ENCODE measurements at places on chromosomes 3 and 15.

- no peak for DNase-seq
Observed at GRCh38 chr15:62462268-62462667, 297.2 kb upstream of the C2CD4B start.

GRCh38 chr15:88605189-88606069 is 15.7 kb upstream of the AEN start:
- DNase-seq: no peak

- DNase-seq: no peak
Observed at GRCh38 chr15:52252781-52253180, 42.8 kb downstream of the MYO5C start.

DNA sequence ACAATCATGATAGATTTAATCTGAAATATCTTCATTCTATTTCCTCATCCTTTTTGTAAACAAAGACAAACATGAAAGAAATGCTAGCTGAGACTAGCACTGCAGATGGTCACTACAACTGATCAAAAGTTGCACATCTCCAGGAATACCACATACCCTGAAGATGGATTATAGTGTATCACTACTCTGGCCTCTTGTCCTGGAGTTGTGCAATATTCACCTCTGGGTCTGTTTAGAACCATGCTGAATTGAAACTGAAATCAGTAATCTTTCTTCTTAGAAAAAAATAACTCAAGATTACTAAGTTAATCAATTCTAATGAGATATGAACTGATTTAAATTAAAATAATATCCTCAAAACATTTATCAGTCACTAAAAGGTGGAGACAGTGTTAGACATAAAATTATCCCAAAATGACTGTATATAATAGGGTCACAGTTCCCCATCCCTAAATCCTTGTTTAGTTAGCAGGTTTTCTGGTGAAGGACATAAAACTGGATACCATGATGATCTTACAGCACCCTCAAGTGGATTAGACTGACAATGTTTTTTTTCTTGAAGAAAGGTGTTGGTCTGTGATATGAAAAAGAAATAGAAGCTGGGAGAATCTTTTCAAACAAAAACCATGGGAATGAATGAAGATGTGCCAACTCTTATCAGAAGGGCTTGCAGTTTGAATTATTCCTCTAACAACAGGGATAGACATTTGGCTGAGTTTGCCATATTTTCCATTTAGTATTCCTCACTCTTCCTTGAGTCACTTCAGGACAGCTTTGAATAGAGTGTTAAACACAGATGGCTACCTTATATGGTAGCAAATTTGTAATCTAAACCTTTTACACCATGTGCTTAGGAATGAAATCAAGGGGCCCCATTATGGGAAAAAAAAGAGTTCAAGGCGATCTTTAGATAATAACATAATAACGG is 7.1 kb upstream of the TTC14 start:
- DNase-seq: no peak

DNA sequence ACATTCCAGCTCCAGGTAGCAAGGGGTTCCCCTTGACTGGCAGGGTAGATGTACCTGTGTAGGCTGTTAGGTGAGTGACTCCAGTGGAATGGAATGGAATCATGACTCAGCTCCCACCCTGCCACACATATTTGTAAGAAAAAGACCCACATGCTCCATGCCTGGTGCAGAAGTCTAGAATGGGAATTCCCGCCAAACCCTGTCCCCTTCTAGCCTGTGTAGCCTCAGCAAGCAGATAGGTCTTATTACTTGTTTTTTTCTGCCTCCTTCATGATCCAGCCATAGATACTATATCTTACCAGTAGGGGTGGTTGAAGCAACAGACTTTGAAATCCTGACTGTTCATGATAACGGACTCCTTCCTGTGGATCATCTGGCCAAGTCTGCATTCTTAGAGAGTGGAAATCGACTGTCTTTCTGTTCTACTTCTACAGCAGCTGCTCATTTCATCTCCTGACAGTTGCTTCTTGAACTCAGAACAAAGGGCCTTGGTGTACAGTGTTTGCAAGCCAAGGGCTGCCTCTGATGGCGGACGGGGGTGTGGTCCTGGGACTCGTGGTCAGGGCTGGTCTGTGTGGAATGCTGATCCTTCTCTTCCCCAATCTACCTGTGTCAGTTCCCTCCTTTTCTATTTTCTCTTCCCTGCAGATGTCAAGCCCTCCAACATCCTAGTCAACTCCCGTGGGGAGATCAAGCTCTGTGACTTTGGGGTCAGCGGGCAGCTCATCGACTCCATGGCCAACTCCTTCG is 16.3 kb downstream of the SNAPC5 start:
- no peak for DNase-seq

- no peak for DNase-seq
Observed at GRCh38 chr15:93452537-93453211, 363.7 kb upstream of the RGMA start.

DNA sequence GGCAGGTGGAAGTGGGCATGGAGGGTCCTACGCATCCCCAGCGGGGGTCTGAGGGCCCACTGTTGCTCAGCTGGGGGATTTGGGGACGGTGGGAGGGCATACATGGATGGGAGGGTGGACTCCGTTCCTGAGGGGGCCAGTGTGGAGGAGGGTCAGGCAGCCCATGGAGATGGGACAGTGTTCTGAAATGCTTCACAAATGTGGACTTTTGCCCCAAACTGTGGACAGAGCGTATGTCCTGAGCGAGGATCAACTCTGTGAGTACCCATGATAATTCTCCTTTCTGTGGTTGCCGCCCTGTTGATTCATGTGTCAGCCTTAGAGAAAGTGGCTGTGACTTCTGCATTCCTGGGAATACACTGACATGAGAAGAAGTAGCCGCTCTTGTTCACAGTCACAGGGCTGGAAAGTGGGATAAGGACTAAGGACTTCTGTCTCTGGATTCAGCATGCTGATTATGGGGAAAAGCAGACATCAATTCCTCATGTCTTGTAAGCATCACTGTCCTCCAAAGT is 33.4 kb downstream of the SMAD3 start:
- no peak for DNase-seq

DNA sequence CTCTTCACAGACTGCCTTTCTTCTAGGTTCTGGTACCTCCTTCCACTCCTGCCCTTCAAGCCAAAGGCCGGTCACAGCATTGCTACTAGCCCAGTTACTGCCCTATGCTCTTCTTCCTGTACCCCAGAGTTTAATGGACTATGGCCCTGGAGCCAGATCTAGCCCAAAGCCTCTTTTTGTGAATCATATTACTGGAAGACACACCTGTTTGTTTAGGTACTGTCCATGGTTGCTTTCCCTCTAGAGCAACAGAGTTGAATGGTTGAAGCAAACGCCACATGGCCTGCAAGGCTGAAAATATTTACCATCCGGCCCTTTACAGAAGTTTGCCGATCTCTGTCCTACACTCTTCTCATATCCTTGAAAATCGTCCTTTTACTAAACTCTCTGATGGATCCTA is 47.0 kb downstream of the PDZRN3 start:
- DNase-seq: no peak

DNA sequence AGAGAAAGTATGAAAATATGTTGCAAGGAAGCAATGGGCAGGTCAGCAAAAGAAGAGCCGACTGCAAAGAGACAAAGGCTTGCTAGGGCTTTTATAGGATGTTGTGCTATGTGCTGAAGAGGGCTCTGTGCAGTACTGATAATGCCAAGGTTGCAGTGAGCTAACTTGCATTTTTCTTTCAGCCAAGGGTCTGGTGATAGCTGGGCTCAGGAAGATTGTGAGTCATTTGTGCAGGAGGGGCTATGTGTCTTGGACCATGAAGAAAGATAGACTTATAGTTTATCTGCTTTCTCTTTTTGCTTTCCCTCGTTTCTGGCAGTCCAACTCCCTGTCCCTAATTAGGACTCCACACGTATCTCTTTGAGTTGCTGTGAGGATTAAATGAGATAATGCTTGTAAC is 64.5 kb upstream of the LRIG1 start:
- no peak for DNase-seq

DNA sequence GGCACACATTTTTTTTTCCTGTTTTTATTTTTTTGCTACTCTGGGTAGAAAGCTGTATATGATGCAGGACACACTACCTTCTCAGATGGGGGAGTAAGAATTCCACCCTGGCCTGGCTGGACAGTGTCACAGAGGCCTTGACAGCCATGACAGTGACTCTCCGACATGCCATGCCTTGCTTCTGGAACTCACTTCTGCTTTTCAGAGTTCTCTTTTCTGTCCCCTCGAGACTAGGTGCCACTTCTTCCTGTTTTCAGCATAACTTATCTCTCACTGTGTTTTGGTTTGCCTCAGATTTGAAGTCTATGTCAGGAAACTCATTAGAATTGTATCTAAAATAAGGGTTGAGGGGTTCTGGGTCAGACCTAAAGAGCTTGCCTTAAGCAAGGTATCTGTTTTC is 69.1 kb upstream of the SEC13 start:
- no peak for DNase-seq

- no peak for DNase-seq
Observed at GRCh38 chr3:113966172-113966571, 18.4 kb downstream of the ZDHHC23 start.

DNA sequence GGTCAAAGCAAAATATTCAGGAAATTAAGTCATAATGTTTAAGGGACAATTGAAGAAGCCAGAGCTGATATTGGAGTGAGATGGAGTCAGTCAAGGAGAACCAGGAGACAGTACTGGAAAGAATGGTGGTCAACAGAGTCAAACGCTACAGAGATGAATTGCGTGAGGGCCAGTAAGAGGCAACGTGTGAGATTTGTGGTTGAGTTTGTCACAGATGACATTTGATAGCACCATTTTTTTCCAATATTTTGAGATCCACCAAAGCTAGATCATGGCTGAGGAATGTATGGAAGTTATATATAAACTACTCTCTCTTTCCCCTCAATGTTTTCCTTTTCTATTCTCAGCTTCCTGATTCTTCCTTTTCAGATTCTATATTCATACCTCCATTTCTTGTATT is 375.1 kb upstream of the ROBO2 start:
- no peak for DNase-seq

- no peak for DNase-seq
Observed at GRCh38 chr15:90560229-90560776, 30.6 kb downstream of the CRTC3 start.

DNA sequence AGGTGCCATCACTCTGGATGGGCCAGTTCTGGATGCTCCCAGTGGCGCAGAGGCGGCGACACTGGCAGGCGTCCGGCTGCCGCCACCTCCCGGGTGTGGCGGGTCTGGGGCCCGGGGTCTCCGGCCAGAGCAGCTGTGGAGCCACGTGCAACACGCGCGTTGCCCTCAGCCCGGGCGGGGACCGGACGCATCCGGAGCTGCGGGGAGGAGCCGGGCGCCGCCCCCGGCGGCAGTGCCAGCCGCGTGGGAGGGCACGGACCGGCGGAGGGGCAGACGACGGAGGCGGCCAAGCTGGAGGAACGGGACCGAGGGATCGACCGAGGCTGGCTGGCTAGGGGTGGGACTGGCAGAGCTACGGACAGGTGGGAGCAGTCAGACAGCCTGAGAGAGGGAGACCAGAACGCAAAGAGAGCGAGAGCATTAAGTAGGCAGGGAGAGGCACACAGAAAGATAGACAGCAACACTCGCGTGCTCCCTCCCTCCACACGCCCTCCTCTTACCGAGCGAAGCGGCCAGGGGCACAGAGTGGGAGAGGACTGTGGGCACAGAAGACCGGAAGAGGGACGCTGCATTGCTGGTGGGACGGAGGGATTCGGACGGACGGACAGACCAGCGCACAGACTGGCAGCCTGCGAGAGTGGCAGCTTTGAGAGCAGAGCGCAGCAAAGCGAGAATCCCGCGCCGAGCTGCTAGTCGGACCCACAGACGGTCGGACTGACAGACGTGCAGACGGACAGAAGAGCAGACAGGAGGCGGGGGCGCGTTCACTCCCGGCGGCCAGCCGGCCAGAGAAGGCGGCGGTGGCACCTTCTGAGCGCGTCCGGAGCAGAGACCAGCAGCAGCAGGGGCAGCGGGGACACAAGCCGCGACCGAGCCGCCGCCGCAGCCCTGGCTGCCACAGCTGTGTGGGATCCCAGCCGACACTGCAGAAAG is at the start of gene ARPP21:
TSS of gene ARPP21 (plus strand) at position 272 of the 933 bp plus-strand sequence. CDS start 42,227 bp downstream, outside the sequence.
- DNase-seq: peak; percentile 26

DNA sequence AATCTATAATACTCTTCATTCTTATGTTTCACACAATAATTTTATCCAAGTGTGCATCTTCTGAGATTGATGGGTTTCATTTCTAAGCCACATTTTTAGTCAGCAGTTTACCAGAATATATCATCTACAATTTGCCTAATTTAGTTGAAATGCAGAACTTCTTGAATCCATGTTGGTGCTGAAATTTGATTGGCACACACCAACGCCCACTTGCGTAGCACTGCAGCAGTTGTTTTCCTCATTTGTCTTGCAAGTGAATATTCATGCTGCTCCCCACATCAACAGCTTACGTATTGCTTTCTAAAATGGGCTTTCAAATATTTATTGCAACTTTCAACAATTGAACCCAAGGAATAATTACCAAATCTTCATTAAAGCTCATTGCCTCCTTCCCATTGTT is 87.8 kb upstream of the CTDSPL start:
- DNase-seq: no peak

DNA sequence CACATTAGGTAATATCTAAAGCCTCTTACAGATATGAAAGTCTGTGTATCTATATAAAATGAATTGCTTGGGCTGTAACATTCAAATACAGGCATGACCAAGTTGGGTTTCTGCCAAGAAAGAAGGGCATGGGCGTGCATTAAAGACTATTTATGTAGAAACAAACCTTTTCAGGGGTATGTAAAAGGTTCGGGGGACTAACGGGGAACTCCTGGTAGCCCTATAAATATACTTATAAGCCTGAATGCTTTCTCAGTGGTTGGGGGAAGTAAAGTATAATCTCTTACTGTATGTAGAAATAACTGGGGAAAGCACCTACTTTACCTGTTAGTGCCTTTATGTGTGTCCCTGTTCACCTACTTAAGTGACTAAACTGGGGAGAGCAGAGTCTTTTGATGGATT is 154.5 kb upstream of the TBL1XR1 start:
- no peak for DNase-seq

GRCh38 chr15:60703207-60703933 is 224.4 kb upstream of the ICE2 start:
- DNase-seq: no peak

GRCh38 chr3:157231071-157231470 is 71.1 kb upstream of the CCNL1 start:
- no peak for DNase-seq

DNA sequence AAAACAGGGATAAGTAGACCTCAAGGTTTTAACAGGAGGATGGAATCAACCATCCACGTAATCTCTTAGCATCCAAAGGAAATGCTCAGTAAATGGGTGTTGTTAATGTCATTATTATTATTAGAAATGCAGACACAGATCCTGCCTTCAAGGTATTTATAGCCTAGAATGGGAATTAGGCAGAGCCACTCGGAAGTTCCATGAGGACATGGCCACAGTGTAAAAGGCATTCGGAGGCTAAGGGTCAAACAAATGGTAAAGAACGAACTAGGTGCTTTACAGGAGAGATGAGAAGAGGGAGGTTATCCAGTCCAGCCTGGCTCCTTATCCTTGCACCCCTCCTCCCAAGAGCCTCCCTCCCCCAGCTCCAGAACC is 65.0 kb downstream of the SRGAP3 start:
- DNase-seq: no peak

- DNase-seq: no peak
Observed at GRCh38 chr15:79007066-79007465, 62.2 kb upstream of the CTSH start.

GRCh38 chr3:9503283-9503682 is 50.3 kb downstream of the LHFPL4 start:
- DNase-seq: peak; percentile 52

GRCh38 chr3:175608911-175609310 is 749.8 kb downstream of the NAALADL2 start:
- DNase-seq: no peak

- DNase-seq: no peak
Observed at GRCh38 chr3:160097478-160097877, 108.8 kb downstream of the IL12A start.
